ENCODE measurements at places on chromosomes 5 and 9.

- DNase-seq, result peak; percentile 72
Observed at GRCh38 chr9:97703437-97704344, 6.6 kb upstream of the XPA start.

GRCh38 chr5:3601061-3601710 lies 5.6 kb downstream of the IRX1 start:
- DNase-seq, result peak; percentile 42

GRCh38 chr5:76325876-76326491 lies 77.1 kb upstream of the IQGAP2 start:
- no peak for DNase-seq

- DNase-seq, result peak; percentile 25
Observed at GRCh38 chr9:137804908-137805630, 72.5 kb upstream of the CACNA1B start.

DNA sequence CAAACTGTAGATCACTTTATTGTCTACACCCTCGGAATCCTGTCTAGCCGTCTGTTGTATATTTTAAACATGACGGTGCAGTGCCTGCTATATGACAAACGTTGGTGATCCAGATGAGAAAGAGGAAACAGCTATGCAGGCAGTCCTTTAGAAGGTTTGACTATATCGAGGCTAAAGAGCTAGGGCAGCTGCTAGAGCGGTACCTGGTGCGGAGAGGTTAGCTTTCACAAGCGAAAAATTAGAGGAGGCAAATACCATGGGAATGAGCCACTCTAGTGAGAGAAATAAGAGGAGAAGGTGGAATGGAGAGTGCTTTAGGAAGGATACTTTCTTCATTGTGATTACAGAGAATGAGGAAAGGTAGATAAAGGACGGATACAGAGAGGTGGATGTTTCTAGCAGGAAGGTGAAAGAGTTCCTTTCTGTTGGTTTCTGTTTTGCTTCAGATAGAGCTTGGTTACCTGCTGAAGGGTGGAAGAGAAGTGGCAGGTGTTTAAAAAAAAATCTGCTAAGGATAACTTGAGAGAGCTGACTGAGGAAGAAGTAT lies 959 bp upstream of the FBXL17 start:
- peak; percentile 13 for DNase-seq

DNA sequence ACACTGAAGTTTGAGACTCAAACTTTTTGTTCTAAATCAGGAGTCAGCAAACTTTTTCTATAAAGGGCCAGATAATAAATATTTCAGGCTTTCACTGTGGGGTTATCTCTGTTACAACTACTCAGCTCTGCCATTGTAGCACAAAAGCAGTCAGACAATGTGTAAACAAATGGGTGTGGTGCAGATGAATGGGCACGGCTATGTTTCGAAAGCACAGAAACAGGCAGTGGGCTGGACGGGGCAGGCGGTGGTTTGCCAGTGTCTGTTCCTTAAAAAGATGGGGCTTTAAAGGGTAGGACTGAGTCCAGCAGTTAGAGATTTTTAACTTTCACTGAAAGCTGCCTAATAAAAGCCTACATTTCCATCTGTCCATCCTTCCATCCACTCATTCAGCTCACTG lies 48.9 kb downstream of the PFDN1 start:
- DNase-seq, result no peak

- DNase-seq, result no peak
Observed at GRCh38 chr5:142421621-142422397, 97.0 kb upstream of the SPRY4 start.

DNA sequence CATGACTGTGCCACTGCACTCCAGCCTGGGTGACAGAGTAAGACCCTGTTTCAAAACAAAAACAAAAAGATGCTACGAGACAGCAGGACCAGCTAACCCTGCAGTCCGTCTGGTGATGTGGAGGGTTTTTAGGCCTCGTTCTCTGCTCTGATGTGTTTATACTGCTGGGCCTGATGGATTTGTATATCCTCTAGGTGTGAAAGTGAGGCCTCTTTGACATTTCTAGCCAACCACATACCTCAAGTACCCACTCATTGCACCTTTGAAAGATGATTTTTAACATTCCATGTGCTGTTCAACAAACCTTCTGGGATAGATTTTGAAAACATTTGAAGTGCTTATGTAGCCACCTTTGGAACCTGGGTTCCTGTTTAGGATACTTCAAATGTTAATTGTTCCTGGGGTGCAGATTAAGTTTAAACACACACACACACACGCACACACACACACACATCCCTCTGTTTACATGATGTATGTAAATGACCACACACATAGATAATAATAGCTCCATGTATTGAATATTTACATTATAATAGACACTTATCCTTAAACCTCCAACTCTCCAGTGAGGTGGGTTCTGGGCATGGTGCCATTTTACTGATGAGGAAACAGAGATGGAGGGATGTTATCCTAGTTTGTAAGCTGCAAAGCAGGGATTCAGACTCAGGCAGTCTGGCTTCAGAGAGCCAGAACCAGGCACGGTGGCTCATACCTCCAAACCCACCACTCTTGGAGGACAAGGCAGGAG lies 48.8 kb upstream of the GOLPH3 start:
- peak; percentile 27 for DNase-seq

DNA sequence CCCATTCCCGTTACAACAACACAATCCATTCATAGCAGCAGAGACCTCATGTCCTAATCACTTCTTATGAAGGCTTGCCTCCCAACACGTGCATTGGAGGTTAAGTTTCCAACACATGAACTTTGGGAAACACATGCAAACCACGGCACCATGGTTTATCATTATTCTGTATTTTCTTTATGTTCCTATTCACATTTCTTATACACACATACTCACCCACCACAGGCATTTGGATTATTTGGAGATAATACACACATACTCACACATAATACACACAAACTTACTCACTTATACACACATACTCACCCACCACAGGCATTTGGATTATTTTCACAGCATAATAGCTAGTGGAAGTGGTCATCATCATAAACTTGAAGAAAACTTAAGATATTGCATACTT lies 75.6 kb downstream of the C7 start:
- DNase-seq, result peak; percentile 19

GRCh38 chr9:16625811-16626210 lies 244.7 kb downstream of the BNC2 start:
- peak; percentile 66 for DNase-seq

DNA sequence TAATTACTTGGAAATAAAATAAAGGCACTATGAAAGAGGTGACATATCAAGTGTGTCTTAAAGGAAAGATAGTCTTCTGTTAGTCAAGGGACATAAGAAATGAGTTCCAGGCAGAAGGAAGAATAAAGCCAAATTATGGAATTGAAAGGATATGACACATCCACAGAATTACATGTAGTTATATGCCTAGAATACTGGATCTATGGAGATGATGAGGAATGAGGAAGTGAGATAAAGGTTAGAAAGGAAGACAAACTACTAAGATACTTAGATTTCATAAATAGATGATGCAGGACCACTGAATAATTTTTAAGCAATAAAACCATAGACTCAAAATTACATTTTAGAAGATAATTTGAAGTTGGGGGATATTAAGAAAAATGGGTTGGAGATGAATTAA lies 609.8 kb downstream of the PTPRD start:
- DNase-seq, result no peak

GRCh38 chr9:136886610-136887597 lies 588 bp downstream of the TRAF2 start:
- peak; percentile 18 for DNase-seq

DNA sequence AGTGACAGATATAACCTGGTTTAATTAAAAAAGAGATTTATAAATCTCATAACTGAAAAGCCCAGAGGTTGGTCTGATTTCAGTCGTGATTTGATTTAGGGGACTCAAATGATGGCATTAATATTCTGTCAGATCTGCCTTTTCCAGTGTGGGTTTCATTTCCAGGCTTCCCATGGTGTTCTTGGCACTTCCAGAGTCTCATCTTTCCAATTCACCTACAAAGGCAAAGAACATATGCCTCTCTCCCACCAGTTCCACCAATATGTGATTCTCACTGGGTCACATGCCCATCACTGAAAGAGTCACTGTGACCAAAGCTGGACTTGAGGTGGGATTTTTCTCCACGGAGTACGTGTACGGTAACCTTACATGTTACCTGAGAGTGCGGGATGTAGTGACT lies 137.4 kb upstream of the IL12B start:
- no peak for DNase-seq

GRCh38 chr5:144273232-144274027 lies 102.8 kb downstream of the KCTD16 start:
- no peak for DNase-seq

DNA sequence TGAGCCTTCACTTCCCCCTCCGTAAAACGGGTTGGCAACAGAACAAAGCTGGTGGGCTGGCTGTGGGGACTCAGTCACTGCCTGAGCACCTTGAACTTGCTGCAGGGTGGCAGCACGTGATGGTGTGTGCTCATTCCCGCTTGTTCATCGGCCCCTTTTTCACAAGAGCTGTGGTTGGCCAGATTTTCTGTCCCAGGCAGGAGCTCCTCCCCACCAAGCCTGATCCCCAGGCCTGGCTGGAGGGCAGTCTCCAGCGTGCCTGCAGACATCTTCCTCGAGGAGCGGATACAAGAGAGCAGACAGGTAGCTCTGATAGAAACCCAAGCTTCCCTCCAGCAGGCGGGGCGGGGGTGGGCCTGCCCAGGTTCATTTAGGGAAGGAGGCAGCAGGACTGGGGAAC lies 61.9 kb upstream of the ORM1 start:
- DNase-seq, result no peak

DNA sequence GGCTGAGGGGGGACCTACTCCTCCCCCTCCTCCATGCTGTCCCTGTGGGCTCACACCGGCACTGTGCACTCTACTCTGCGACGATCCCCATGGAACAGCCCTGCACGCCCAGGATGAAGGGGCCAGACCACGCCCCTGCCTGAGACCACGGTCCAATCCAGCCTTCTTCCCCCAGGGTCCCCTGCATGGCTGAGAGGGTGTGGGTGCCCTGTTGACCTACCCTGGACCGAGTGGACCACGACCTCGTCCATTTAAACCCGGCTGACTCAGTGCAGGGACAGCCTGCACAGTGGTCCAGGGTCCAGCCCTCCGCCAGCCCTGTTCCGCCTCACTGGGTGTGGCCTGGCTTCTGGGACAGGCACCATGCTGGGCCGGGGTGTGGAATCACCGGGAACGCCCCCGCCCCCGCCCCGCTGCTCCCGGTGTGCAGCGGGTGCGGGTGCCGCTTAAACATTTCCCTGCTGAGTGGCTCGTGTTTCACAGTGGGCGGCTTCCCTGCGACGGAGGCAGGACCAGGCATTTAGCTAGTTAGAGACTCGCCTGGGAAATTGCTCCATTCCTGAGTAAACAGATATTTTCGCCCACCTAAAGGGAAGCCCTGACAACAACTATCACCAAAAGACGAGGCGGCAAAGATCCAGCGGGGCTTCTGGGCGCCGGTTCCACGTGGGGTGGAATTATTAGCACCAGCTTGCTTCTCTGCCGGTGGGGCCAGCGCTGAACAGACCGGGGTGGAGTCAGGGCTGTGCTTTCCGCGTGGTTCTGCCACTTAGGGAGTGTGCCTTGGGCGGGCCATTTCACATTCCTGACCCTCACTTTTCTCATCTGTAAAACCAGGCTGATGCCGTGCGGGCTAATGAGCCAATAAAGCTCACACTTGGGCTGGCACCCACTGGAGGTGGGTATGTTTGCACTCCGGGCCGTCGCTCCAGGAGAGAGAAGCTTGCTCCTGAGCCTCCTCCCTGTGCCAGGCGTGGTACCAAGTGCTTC lies 22.6 kb downstream of the DBH start:
- DNase-seq, result peak; percentile 8

DNA sequence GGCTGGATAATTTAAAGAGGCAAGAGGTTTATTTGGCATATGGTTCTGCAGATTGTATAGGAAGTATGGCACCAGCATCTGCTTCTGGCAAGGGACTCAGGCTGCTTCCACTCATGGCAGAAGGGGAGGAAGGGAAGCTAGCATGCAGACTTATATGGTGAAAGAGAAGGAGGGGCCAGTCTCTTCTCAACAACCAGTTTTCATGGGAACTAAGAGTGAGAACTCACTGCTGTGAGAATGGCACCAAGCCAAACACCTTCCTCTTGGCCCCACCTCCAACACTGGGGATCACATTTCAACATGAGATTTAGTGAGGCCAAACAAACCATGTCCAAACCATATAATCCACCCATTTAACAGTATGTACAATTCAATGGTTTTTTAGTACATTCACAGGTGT lies 113.3 kb upstream of the SHB start:
- DNase-seq, result no peak

DNA sequence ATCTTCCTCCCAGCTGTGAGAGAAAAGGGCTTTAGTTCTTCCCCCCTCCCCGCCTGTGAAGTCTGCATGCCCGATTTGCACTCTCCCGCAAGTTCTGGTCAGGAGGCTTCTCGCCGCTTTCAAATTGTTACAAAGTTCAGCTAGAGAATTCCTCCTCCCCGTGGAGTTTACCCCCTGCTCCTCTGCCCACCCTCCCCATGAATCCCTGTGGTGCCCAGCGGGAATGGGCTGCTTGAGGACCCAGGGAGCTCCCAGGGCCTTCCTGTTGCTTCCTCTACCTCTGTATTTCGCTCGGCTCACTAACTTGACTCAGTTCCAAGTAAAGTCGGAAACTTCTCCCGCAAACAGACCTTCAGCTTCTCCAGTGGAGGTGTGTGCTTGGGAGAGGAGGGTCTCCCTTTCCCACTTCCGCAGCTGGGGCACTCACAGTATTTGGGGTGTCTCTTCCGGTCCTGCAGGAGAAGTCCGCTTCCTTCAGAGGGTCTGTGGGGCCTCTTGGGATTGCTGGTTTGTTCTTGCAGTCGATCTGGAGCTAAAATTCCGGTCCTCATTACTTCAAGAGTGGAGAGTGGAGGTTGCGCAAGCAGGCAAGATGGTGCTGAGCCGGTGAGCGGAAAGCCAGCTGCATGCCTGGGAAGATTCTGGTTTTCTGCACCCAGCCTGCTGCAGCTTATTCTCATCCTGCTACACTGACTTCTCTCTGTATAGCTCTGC lies 97.8 kb downstream of the ADAMTS12 start:
- peak; percentile 78 for DNase-seq

DNA sequence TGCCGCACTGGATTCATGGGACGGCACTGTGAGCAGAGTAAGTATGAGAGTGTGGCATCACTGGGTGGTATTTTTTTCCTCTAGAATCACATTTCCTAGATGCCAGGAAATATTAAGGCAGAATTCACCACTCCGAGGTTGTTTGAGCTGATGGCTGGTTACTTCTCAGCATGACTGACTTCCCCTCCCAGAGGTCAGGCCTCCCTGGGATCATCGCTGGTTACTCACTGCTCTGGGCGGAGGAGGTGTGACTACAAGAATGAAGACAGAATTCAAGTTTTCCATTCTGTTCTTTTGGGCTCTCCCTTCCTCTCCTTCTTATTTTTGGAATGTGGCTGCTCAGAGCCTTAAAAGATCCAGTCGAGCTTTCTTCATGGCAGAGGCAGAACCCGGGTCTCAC lies 76.6 kb upstream of the PRRC1 start:
- DNase-seq, result peak; percentile 14

GRCh38 chr9:97670586-97670985 lies 26.6 kb downstream of the XPA start:
- DNase-seq, result no peak

- no peak for DNase-seq
Observed at GRCh38 chr5:5751987-5752386, 329.5 kb downstream of the ICE1 start.

GRCh38 chr9:5388026-5388819 lies 48.5 kb upstream of the RLN1 start:
- peak; percentile 52 for DNase-seq

- no peak for DNase-seq
Observed at GRCh38 chr5:59123595-59124561, 541.0 kb downstream of the RAB3C start.
